Activated CD4-positive, alpha-beta T cell treated with anti-CD3 and anti-CD28 coated beads for 36 hours (primary cell): ENCODE measurements at places on chromosomes 6 and 20.
A peak's percentile ranks its signal among the peaks of the same experiment; 100 is the strongest.

GRCh38 chr6:56311533-56312448 lies 64.4 kb upstream of the COL21A1 start:
- no peak for DNase-seq

GRCh38 chr6:168305096-168305749 lies 14.4 kb downstream of the DACT2 start:
- no peak for DNase-seq

- DNase-seq, result no peak
Observed at GRCh38 chr6:44622956-44623355, 235.4 kb downstream of the CDC5L start.

DNA sequence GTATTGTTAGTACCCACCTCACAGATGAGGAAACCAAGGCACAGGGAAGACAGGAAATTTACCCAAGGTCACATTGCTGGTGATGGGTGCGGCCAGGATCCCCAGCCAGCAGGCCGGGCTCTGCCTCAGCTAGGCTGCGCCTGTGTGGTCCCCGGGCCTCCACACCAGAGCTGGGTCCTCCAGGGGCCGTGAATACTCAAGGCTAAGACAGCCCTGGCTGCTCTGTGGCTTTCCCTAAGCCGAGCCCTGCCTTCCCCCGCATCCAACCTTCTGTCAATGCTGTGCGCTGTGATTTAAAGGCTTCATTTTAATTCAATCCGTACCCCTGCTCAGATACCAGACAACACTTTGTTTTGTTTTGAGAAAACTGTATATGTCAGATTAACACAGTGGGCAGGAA lies 246.7 kb downstream of the TTLL2 start:
- DNase-seq, result no peak

DNA sequence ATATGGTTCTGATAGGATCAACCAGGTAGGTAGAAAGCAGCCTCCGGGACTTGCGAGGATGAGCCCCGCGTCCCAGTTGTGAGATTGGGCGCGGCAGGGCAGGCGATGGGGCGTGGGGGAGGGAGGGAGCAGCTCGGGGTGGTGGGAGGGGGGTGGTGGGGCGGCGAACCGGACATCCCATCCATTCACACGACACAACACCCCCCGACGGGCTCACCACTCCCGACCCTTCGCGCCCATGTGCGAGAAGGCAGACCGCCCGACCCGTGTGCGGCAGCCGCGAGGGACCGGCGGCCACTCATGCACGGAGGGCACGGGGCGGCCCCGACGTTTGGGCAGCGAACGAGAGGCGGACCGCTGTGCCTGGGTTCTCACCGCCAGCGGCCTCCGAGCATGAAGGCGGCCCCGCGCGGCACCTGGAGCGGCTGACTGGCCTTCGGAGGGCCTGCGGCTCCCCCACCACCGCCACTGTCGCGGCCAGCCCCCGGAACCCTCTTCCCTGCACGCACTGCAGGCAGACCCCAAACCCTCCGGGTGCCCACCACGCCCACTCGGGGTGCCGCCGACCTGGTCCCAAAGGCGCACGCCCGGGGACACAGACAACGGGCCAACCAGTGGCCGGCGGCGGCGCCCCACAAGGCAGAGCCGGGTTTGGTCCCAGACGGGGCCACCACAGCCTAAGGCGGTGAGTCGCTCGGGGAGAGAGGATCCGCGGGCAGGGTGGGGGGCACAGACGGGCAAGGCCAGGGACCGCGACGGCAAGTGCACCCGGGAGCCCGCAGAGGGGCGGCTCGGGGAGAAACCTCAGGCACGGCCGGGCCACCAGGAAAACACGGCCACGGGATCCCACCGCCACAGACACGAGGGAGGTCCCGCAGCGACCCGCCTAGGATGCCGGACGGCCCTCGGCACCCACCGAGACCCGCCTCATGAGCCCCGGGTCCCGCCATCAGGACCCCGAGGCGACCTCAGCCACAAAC lies 769.2 kb upstream of the DEFB115 start:
- DNase-seq, result no peak

DNA sequence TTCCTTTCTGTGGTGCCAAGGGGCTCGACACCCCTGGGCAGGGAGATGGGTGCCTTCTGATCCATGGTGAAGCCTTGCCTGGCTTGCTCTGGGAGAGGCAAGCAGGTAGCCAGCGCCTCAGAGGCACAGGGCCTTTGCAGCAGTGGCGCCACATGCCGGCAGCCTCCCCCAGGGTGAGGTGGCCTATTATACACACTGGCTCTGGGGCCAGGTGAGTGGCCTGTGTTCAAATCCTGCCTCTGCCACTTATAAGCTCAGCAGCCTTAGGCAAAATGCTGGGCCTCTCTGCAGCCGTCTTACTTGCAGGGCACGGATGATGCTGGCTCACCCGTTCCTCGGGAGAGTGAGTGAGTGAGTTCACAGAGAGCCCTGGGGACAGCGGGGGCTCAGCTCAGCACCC lies 176.9 kb downstream of the TFAP2C start:
- no peak for DNase-seq

- DNase-seq, result peak; percentile 47
Observed at GRCh38 chr6:149077208-149077607, 240.3 kb upstream of the TAB2 start.

DNA sequence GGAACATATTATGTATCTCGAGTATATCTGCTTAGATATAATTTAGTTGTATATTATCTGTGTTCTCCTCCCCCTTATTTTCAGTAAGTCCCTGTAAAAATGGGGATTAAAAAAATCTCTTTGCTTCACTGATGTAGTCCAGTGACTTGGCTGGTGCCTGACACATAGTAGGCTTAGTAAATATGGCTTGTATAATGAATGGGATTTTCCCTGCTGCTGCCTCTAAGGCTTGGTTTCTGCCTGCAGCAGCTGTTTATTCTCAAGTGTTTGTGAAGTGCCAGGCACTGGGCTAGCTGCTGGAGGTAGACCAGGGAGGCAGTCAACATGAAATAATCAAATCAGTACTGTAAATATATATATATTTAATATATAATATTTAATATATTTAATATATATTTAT lies 1.6 kb upstream of the ZFP64 start:
- no peak for DNase-seq

GRCh38 chr20:39311851-39312506 lies 349.8 kb downstream of the DHX35 start:
- DNase-seq, result no peak

DNA sequence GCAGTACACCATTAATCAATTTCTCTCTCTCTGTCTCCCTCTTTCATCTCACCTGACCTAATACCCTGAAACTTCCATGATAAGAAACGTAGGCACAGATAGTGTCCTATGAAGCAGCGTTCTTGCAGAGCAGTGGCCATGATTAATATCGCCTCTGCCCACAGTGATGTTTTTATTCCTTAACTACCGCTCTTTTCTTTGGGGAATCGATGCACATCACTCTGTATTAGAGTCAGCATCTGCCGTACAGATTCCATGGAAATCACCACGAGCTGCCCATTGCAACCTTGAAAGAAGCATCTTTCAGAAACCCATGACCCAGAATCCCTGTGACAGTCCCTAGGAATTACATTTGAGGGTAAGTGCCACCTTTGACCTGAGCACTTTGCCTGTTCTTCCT lies 152.0 kb upstream of the ECI2 start:
- no peak for DNase-seq

GRCh38 chr6:91926827-91927226 lies 1340.0 kb upstream of the MAP3K7 start:
- DNase-seq, result no peak

DNA sequence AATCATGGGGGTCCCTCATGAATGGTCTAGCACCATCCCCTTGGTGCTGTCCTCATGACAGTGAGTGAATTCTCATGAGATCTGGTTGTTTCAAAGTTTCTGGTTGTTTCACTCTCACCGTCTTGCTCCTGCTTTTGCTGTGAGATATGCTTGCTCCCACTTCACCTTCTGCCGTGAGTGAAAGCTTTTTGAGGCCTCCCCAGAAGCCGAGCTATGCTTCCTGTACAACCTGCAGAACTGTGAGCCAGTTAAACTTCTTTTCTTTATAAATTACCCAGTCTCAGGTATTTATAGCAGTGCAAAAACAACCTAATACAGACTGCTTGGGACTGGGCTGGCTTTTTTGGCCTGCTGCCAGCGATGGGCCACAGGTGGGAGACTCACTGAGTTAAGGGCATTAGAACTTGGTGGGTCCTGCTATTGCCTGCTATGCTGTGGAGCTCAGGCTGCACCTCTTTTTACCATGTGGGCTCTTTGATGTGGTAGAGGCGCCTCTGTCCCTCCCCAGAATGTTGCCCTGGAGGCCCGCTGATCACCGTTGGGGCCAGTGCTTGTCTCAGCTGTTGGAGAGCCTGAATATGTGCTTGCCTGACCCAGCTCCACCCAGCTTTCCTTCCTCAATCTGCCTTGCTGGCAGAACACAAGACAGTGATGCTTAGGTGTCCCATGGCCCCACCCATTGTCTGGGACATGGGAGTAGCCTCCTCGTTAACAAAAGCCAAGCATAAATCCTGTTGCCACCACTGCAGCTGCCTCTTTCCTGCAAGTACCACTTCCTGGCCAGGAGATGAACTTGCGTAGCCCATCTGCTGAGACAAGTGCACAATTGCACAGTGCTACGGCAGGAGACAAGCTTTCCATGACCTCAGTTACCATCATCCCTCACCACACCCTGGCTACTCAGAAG lies 47.1 kb downstream of the IGF2R start:
- DNase-seq, result peak; percentile 70

DNA sequence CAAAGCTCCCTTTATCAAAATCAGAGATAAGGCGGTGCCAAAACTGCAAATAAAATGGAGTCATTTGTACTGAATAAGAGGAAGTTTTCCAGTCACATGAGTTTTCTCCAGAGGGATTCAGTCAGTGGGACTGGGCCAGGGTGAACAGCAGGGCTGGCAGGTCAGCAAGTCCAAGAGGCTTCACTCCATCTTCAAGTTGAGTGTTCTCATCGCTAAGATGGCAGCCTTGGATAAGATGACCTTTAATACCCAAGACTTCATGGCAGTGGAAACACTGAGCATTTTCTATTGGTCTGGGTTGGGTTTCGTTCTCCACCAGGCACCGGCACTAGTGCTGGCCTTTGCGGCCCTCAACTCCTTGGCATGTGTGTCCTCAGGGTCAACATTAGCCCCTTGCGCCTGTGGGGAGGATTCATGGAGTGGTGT lies 29.3 kb upstream of the IGF2R start:
- no peak for DNase-seq

- DNase-seq, result no peak
Observed at GRCh38 chr6:137334884-137335283, 115.7 kb upstream of the IFNGR1 start.

DNA sequence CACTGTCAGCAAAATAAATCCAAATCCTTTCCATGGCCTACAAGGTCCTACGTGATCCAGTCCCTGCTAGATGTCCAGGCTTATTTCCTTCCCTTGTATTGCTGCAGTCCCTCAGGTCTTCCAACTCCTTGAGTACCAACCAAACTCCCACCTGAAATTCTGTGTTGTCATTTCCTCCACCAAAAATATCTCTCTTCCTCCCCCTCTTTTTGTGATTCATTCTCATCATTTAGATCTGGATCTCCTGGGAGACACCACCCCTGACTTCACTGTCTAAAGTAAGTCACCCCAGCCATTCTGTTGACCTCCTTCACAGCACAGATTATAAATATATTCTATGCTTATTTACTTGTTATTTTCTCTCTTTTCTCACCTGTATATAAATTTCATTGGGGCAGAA lies 9.0 kb upstream of the LOC128125822 start:
- DNase-seq, result no peak

GRCh38 chr6:6712449-6713403 lies 124.2 kb downstream of the LY86 start:
- DNase-seq, result no peak

GRCh38 chr6:148530394-148530953 lies 187.8 kb downstream of the SASH1 start:
- DNase-seq, result no peak

GRCh38 chr6:15876406-15876805 lies 213.6 kb upstream of the DTNBP1 start:
- DNase-seq, result peak; percentile 18

DNA sequence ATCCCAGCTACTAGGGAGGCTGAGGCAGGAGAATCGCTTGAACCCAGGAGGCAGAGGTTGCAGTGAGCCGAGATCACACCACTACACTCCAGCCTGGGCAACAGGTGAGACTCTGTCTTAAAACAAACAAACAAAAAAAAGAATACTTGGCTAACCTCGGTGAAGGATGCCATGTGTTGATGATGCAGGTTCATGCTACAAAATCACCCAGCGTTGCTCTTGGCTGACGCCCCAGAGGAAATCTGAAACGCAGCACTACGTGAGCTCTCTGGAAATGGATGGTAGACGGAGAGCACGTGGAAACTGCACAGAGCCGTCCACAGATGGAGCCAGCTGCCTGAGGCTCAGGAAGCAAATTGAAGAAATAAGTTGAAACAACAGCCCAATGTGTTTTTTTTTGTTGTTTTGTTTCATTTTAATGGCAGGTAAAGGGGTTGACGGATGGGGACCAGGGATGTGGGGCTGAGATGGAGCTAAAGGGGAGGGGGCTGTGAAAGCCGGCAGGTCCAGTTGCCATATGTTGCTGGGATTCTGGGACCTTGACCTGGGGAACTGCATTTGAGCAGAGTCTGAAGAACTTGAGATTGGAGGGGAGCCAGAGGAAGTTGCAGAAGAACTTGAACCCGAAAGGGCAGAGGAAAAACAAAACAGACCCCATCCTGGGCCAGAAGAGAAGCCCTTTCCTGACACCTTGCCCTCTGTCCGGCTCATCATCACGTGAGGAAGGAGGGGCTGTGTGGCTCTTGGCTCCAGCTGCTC lies 12.8 kb upstream of the MANBAL start:
- DNase-seq, result peak; percentile 45

DNA sequence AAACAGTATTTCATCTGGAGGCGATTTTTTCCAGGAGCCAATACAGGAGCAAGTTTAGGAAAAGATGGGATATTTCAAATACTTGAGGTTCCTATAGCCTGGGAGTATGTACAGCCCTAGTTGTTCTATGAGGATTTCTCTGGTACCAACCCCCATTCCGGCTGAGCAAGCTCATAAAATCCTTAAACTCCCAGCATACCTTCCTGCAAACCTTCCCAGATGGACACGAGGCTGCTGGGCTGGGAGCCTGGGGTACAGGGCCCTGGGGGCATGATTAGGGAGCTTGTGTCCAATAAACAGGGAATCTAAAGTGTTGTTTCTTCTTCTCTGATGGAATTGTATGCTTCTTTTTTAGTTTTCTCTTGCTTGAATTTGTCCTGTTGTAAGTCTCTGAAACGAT lies 1.5 kb downstream of the PRRC2A start:
- no peak for DNase-seq

- no peak for DNase-seq
Observed at GRCh38 chr20:34896086-34896621, 19.7 kb downstream of the ACSS2 start.

DNA sequence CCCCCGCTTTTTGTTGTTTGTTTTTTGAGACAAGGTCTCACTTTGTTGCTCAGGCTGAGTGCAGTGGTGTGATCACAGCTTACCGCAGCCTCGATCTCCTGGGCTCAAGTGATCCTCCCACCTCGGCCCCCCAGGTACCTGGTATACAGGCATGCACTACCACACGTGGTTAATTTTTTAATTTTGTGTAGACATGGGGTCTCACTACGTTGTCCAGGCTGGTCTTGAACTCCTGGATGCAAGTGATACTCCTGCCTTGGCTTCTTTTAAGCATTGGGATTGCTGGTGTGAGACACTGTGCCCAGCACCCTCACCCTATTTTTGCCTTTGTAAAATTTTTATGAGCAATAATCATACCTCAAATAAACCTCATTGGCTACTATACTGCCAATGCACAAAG lies 5.5 kb downstream of the ENPP3 start:
- no peak for DNase-seq

GRCh38 chr6:33620158-33620855 lies 815 bp upstream of the ITPR3 start:
- peak; percentile 64 for DNase-seq

GRCh38 chr6:122719176-122719575 lies 60.3 kb upstream of the FABP7 start:
- no peak for DNase-seq
